ENCODE measurements at places on chromosomes 13 and 19.

GRCh38 chr19:44863990-44864389 is 17.9 kb downstream of the NECTIN2 start:
- DNase-seq: no peak

DNA sequence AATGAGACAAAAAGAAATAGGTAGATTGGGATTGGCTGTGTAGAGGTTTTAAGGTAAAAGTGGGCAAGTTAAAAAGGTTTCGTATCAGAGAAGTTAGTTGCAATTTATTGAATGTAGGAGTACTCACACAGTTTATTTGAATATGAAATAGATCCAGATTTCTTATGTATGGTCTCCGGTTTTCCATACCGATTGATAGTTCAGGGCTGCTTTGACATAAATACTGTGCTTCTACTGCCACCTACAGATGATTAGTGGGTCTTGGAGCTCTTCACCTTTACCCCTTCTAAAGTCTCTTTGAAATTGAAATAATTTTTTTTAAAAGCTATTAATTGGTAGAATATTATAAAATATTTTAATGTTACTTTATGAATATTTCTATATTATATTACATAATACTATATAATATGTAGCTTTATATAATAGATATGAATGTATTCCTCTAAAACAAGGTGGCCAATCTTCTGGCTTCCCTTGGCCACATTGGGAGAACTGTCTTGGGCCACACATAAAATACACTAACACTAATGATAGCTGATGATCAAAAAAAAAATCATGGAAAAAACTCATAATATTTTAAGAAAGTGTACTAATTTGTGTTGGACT is 7.7 kb upstream of the GPR18 start:
- DNase-seq: no peak

DNA sequence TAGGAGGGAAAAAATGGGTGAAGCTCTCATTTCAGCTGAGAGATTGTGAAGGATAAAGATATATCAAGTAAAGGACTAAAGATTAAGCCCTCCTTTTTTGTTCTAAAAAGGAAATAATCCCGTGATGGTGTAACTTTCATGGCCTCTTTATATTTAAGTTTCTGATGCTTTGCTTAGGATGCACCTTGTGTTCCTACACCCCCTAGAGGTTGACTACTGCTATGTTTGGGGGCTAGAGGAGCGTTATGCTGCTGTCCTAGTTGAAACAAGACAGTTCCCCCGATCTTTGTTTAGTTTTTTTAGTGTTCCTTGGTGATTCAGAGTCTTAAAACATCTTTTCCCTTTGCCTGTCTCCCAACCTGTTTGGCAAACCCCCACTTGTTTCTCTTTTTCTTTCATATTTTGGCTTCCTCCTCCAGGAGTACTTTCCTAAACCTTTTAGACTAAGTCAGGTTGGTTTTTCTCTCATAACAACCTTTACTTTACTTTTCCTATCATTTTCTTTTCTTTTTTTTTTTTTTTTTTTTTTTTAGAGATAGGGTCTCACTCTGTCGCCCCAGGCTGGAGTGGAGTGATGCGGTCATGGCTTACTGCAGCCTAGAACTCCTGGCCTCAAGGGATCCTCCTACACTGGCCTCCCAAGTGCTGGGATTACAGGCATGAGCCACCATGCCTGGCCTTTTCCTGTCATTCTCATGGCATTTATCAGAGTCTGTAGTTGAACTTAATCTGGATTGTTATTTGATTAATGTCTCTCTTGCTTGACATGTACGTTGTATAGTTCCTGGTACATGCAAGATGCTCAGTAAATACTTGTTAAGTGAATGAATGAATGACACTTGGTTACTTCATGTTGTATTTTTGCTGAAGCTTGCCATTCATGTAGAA is 2.8 kb downstream of the UBA2 start:
- DNase-seq: no peak

DNA sequence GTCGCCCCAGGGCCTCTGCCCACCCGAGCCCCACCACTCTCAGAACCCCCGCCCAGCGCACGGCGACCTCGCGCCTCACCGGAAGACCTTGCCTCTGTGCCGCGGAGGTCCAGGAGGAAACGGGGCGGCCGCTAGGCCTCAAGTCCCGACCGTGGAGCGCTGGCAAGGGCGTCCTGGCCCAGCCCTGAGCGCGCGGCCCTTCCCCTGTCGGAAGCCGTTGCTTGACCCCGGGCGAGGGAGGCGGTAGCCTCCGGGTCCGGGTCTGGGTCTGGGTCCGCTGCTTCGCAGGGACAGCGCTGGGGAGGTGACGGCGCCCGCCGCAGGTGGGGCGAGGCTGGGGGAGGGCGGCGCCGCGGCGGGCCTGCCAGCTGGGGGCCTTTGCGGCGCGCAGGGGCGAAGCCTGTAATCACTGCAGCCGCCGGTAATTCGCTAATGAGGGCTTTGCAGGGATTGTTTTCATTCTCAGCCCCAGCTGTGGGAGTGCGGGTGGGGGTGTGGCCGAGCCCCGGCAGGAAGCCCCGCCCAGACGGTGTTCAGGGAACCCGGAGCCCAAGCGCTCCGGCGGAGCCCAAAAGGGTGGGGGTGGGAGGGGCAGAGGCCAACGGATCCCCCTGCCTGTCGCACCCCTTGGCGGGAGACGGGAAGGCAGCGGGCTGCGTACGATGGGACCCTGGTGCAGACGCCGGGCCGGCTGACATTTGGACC is 8.6 kb downstream of the C19orf25 start:
- DNase-seq: peak; percentile 34

DNA sequence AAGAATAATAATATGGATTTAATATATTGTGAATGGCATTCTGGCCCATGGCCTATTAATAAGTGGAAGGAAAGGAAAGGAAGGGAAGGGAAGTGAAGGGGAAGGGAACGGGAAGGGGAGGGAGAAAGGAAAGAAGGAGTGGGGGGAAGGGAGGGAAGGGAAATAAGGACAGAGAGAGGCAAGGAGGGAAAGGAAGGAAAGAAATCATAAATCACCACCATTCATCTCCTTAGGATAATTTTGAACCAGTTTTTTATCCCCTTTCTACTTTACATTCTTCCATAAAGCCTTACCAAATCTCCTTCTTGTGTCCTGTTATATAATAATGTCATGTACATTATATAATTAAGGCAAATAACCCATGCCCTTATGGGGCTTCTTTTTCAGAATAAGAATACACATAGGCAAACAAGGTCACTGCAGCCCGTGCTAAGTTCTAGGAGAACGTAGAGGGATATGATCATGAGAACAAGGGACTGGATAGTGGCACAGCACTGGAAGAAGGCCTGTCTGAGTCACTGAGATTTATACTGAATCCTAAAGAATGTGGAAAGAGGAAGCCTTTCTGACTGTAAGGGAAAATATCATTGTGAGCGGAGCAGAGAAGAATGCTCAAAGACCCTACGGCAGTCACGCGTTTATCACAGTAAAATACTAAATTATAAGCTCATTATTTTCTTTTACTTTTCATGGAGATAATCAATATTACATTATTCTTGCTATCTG is 444.5 kb upstream of the GPC6 start:
- DNase-seq: no peak

DNA sequence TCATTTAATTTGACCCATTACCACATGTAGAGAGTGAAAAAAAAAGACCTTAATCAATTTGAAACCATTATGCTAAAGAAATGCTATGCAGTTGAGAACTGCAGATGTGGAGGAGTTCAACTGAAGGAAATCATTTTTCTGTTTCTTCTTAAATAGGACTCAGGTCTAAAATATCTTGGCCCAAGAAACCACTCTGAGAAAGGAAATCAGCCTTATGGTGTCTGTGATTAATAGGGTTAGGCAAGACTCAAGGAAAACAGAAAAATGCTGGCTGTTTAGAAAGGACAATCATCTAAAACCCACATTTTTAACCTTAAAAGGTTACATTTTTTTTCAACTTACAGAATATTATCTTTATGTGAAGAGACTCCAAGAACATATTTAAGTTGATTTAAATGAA is 1.9 kb upstream of the SLITRK1 start:
- DNase-seq: no peak

DNA sequence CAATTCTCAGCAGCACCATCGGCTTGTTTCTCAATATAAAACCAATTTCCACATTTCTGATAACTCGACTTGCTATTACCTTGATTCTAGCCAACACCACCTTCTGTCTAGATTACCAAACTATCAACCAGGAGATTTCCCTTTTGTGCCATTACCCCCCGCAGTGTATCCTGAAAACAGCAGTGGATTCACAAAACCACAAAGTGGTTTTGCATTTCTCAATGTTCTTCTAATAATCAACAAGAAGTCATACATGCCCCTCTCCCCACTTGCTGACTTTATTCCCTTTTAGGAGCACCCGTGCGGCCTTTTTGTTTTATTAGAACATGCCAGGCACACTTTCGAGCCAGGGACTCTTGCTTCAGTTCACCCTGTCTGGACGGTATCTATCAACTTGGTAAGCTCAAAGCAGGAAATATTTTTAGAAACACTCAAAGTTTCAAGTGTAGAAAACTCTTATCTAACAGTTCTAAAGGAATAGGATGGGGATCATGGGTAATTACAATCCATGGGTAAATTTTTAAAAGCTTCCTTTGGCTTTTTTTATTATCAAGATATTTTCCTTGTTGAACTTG is 967.4 kb downstream of the EFNB2 start:
- no peak for DNase-seq

GRCh38 chr13:26025196-26025595 is 26.6 kb downstream of the SHISA2 start:
- DNase-seq: no peak

GRCh38 chr19:10566658-10567410 is 1.0 kb upstream of the KRI1 start:
- no peak for DNase-seq

GRCh38 chr13:27663947-27664346 is 42.3 kb downstream of the POLR1D start:
- DNase-seq: no peak

GRCh38 chr13:93951951-93952350 is 527.5 kb downstream of the DCT start:
- no peak for DNase-seq

DNA sequence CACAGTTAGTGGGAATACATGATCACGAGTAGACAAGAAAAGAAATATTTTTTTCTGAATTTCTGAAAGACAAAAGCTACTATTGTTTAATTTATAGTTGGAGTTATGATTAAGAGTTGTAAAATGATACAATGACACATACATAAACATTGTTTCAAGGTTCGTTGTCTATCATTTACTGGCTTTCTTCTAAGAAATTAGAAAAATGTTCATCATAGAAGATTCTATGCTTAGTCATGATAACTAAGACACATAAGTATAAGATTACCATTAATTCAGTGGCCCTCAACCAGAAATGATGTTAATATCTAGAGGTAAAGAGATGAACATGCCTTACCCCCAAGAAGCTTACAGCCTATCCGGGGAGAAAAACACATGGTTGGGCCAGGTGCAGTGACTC is 1832.8 kb upstream of the PRR20A start:
- no peak for DNase-seq

DNA sequence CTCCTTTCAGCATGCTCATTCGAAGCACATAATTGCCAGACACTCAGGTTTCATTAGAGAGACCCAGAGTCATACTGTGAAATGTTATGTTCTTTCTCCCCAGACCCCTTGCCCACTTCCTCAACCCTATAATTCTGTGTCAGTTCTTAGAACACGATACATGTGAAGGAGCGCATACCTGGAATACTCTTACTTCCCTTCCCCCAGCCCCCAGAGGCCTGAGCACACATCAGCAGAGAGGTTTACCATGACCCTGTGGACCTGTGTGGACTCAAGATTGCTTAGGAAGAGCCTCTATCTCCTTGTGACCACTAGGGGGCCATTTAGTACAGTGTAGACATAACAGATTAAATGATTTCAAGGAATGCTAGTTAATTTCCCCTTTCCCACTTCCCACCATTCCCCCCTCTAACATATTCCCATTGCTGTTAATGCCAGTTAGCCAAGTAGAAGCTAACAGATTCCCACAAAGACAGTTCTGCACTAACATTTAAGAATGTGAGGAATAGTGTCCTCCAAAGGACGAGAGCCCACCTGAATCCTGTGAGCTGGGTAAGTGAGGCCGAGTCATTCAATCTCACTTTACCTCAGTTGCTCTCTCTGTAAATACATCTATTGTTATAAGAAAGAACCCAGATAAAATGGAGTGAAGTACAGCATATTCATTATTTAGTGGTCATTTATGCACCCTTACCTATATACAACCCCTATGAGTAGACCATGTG is 154.2 kb upstream of the MAB21L1 start:
- no peak for DNase-seq

DNA sequence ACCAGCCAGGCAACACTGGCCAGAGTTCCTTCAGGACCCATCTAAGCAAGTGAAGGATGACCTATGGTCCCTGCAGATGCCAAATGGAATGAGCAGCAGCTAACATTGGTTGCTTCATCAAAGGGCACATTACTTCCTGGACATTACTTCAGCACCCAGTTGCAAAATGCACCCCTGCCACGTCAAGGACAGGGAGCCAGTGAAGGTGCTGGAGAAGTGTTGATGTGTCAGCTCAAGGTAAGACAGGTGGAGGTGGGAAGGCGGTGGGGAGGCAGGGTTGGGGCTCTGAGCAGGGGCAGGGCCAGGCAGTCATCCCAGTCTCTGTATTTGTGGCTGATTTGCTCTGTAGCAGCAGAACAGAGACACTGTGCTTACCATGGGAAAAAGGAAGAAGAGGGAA is 14.6 kb downstream of the CSNK1A1L start:
- no peak for DNase-seq

DNA sequence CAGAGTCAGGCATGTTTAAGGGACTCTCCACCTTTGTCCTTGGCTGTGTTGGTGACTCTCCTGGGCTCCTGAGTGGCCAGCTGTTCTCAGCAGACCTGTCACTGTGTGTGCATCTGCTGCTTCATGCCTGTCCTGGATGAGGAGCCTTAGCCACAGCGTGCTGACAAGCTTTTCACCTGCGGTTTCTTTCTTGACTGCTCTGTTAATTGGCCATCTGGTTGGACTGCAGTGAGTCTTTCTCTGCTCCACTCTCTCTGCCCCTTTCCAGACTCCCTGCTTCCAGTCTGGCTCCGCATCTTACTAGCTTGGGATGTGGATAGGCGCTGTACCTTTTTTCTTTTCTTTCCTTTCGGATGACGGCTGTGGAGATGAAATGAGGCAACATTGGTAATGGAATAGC is 38.8 kb downstream of the POLR1D start:
- DNase-seq: no peak

DNA sequence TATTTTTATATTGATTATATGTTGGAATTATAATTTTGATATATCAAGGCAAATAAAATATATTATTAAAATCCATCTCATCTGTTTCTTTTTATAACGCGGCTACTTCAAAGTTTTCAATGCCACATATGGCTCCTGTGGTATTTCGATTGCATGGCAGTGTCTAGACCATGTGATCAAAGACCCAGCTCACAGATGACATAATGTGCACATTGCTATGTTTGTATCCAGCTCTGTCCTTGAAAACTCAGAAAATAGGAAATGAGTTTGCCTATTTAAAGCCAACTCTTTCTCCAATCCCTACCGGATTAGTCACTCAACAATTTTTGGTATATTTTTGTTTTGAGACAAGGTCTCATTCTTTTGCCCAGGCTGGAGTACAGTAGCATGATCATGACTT is 26.2 kb downstream of the TMTC4 start:
- no peak for DNase-seq

GRCh38 chr13:23817830-23818229 is 71.4 kb downstream of the MIPEP start:
- no peak for DNase-seq

- DNase-seq: no peak
These were observed 65.8 kb upstream of the RFXAP start for GRCh38 chr13:36753176-36753575.

- no peak for DNase-seq
These were observed 1109.5 kb downstream of the SLITRK1 start for GRCh38 chr13:82772816-82773215.

Data from stimulated activated CD8-positive, alpha-beta memory T cell treated with anti-CD3 and anti-CD28 coated beads, Interleukin-7, amount 100 ng/mL, for 1 hour (primary cell).